ENCODE measurements at places on chromosomes 5 and 9.

DNA sequence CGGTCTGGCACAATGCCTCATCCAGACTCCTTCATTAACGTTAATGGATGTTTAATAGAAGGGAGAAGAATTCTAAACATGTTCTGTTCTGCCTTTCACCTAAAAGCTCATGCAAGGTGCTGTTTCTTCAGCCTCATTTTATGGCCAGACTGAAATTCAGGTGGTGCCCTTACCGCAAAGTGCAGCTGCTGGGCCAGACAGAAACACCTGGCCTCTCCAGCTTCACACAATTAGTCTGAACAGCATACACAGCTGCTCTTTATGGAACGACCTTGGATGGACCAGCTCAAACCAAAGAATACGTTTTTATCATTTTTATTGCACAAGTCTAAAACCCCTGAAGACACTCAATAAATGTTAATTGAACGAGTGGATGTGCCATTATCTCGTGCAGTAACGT, 4.6 kb downstream of the SNCAIP start:
- DNase-seq, result no peak

GRCh38 chr5:77910602-77911188, 134.6 kb upstream of the TBCA start:
- no peak for DNase-seq

DNA sequence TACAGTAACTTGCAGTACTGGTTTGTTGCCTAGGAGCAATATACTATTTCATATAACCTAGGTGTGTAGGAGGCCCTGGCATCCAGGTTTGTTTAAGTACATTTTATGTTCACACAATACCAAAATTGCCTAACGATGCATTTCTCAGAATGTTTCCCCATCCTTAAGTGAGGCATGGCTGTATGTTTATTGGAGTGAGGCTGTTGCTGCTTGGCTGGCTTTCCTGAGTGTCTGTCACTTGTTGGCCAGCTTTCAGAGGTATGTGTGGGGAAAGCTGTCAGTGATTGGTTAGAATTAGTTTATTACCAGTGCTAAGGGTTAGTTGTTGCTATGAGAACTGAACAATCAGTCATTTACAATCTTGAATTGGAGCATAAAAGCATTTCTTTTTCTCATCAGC, 154.1 kb upstream of the CDH12 start:
- no peak for DNase-seq

DNA sequence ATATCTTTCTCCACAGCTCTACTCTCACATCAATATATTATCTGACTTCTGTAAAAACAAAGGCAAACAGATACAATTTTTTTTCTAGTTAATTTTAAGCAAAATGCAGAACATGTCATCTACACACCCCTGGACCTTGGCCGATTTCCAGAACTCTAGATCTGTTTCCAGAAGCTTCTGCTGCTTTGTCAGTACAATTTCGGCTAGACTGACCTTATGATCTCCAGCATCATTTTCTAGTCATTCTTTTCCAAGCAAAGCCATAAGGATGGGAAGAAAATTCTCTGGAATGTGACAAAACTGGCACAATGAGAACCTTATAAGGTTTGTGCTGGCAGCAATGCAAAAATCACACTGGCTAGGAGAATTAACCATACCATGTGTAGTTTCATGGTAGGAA, 132.8 kb upstream of the MPDZ start:
- no peak for DNase-seq
